Astrocyte of the hippocampus (primary cell): ENCODE measurements at places on chromosomes 6 and 20.

- DNase-seq = peak; percentile 28
Observed at GRCh38 chr20:17610566-17611289, 40.9 kb downstream of the DSTN start.

DNA sequence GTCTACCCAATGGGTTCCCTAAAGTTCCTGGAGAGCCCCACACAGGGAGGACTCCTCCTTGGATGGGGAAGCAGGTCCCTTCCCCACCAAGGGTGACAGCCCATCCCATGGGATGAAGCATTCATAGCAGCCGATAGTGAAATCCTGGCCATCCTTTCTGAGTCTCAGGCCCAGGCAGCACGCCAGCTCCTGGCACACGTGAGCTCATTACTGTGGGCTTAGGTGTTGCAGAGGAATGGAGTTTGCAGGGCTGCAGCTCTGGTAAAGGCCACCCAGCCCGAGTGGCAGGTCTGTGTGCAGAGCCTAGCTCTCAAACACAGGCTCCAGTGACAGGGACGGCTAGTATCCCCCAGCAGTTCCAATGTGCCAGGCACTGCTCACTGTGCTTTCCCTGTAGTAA is 31.0 kb downstream of the SIRPA start:
- peak; percentile 51 for DNase-seq

GRCh38 chr6:108805611-108806167 is 42.5 kb upstream of the ARMC2 start:
- DNase-seq = no peak

GRCh38 chr20:57389695-57390603 is 1.2 kb upstream of the RBM38 start:
- DNase-seq = no peak

- no peak for DNase-seq
Observed at GRCh38 chr6:53461696-53462095, 83.2 kb downstream of the GCLC start.

DNA sequence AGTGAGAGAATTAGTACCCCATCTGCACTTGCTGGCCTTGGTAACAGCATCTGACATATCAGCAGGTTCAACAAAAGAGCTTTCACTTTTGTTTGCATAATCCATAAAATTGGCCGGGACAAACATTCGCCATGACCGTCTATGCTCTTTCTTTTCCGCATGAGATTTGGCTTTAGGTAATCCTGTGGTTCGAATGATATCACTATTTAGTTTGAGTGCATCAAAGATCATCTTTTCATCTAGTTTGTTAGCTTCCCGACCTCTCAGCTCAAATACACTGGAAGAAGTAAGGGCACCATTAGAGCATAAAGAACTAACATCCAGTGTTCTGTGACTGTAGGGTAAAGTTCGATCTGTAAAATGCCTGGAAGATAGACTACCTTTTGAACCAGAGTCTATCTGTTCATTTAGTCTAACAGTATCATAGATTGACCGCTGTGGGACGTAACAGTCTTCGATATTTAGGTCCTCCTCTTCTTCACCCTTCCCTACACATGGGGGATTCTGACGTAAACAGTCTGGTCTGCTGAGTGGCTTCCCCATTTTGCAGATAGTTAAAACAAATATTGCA is 101.6 kb downstream of the DST start:
- DNase-seq = no peak
